ENCODE measurements at places on chromosomes 12 and 14.
A peak's percentile ranks its signal among the peaks of the same experiment; 100 is the strongest.

GRCh38 chr12:47207829-47208248 is 128.1 kb upstream of the AMIGO2 start:
- no peak for DNase-seq

DNA sequence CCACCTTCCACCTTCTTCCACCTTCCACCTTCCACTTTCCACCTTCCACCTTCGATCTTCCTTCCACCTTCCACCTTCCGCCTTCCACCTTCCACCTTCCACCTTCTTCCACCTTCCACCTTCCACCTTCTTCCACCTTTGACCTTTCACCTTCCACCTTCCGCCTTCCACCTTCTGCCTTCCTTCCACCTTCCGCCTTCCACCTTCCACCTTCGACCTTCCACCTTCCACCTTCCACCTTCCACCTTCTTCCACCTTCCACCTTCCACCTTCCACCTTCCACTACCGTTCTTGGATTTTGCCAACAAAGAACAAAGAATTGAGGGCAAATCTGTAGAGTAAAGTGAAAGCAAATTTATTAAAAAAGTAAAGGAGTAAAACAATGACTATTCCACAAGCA is 53.2 kb downstream of the B4GALNT3 start:
- no peak for DNase-seq

GRCh38 chr12:53816360-53817020 is 64.7 kb upstream of the CISTR start:
- DNase-seq: no peak

GRCh38 chr12:65740873-65741600 is 83.2 kb upstream of the HMGA2 start:
- peak; percentile 83 for DNase-seq
